ENCODE measurements at places on chromosomes 1 and 21.

GRCh38 chr21:26445440-26445839, 127.6 kb downstream of the CYYR1 start:
- no peak for DNase-seq

- DNase-seq, result no peak
These were observed 387.2 kb upstream of the NCAM2 start for GRCh38 chr21:20611008-20611407.

GRCh38 chr1:33338440-33339211, 17.7 kb upstream of the A3GALT2 start:
- DNase-seq, result no peak

GRCh38 chr21:22278366-22278765, 1280.2 kb downstream of the NCAM2 start:
- no peak for DNase-seq

DNA sequence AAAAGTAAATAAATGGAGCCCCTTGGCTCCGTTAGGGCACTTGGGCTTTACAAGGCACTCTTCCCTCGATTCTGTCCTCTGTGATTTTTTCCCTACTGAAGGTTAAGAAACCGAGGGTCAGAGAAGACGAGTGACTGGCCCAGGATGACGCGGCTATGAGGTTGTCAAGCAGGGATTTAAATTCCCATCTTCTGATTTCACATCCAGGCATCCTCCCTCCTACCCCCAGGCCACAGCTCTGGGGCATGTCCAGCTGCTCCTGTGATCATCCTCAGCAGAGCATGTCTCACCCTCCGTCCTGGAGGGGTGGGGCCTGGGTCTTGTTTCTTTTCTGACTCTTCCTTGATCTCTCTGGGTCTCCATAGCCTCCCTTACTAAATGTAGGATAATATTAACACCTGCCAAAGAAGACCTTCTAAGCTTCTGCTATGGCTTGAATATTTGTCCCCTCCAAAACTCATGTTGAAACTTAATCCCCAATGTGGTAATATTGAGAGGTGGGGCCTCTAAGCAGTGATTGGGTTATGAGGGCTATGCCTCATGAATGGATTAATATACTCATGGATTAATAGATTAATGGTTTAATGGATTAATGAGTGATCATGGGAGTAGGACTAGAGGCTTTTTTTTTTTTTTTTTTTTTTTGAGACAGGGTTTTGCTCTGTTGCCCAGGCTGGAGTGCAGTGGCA, 4.6 kb downstream of the CRYBG2 start:
- no peak for DNase-seq

DNA sequence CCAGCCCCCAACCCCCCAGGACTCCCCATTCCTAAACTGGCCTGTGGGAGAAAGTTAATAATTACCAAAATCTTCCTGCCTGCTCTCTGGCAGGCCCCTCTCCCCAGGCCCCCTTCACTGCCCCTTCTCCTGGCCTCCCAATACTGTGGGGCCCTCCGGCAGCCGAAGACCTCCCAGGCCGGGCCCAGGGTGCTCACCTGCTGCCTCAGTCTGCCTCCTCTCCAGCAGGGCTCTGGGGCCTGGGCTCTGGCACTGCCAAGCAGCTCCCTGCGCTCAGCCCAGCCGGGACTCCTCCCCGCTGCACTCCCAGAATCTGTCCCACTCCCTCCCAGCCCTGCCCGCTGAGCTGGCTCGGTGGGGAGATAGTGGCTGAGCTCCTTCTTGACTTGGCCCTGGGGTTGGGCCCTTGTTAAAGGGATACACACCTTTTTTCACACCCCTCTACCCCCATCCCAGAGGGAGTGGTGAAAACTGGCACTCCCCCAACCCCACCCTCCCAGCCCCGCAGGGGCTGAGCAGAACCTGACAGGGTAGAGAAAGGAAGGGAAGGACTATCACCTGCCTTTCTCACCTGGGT, at the start of gene S100A16:
Gene S100A16, minus strand, starts transcription at position 383 of the 577 bp plus-strand sequence. CDS start 4,986 bp downstream, outside the sequence.
- DNase-seq, result no peak

DNA sequence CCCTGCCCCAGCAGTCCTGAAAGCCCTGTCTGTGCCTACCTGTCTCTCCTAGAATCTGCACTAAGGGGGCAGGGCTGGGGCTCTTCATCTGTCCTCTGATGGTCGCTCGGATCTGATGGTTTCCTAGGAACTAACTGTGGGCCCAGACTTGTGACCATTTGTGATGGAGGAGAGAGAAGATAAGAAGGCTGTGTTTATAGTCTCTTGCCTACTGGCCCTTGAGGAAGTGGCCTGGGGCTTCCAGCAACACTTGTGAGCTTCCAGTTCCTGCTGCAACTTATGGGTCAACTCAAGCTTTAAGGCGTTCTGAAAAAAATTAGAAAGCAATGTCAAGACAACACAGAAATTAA, 53.2 kb upstream of the SYNC start:
- no peak for DNase-seq

- DNase-seq, result no peak
These were observed 167.2 kb downstream of the CYYR1 start for GRCh38 chr21:26405735-26406361.

GRCh38 chr1:230441183-230442029, 15.3 kb upstream of the PGBD5 start:
- no peak for DNase-seq

Data from stimulated activated CD4-positive, alpha-beta T cell treated with anti-CD3 and anti-CD28 coated beads, Interleukin-15, amount 100 ng/mL, for 1 hour (primary cell).